ENCODE measurements at places on chromosomes 11 and 22. TPM values are rescaled to one million over a fixed set of nuclear protein-coding genes. Genes with fewer than 3 reads are reported as not detected.

BTBD18 gene
- total RNA-seq = not detected

ME3 gene
- 12.4 TPM for total RNA-seq

DNA sequence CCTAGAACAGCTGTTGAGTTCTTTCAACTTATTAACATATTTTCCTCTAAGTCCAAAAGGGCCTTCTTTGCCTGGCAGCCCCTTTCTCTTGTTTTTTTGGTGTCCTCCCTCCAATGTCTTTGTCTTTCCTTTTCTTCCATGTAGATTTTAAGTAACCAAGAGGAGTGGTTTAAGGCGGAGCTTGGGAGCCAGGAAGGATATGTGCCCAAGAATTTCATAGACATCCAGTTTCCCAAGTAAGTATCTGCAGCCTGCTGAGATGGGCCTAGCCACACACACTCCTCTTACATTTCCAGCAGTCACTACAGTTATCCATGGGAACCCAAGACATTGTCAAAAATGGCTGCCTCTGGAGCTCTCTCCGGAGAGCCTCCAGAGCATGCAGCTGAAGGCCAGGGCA lies 4.5 kb upstream of the TMA7B start:
- no peak for DNase-seq
- H3K27ac ChIP-seq = no peak overlapping the region
- peaks cover 4% of the 10 kb centered on the region for H3K4me1 ChIP-seq

ACCS gene
- total RNA-seq = 45.1 TPM

DNA sequence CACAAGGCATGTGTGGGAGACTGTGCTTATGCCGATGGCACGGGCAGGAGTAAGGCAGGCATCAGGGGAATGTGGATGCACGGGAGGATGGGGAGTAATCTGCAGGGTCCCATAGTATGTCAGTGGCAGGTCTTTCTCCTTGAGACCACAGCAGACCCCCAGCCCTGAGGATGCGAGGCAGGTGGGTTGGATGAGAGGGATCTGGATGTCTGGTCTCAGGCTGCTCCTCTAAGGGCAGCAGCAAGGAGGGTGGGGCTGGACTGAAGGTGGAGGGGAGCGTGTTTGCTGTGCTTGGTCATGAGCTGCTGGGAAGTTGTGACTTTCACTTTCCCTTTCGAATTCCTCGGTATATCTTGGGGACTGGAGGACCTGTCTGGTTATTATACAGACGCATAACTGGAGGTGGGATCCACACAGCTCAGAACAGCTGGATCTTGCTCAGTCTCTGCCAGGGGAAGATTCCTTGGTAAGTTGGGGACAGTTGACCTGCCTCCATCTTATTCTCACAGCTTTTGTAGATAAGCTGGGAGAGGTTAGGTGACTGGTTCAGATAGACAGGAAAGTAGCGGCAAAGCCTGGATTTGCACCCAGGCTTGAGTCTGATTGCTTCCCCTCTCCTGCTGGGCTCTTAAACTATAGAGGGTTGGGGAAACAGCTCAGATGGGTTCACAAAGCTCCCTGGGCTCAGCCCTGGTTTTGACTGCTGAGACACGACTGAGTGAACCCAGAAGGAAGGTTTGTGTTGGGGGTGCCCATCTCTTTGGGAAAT lies at the start of gene APOL1:
TSS of gene APOL1 (plus strand) at position 380 of the 769 bp plus-strand sequence. CDS start 1,823 bp downstream, outside the sequence.
- peaks cover 15% of the 10 kb centered on the region for H3K36me3 ChIP-seq
- H3K27me3 ChIP-seq = peaks cover 2% of the 10 kb centered on the region
- H3K4me1 ChIP-seq = no peaks in the 10 kb centered on the region
- DNase-seq = no peak
